Epithelial cell of umbilical artery (primary cell): ENCODE measurements at places on chromosomes 5 and 9. TPM values are rescaled to one million over a fixed set of nuclear protein-coding genes. Genes with fewer than 3 reads are reported as not detected.

The RNF183 gene
- total RNA-seq = not detected in 2 replicates

The ZNF483 gene
- 1.6 and 2.9 TPM in 2 replicates for total RNA-seq

The CCDC171 gene
- total RNA-seq = 1.6 and 1.7 TPM in 2 replicates

The PCDHGA9 gene
- 0.76 and 0.97 TPM in 2 replicates for total RNA-seq

The LIFR gene
- 48.7 and 51.5 TPM in 2 replicates for total RNA-seq

The INSL6 gene
- total RNA-seq = not detected in 2 replicates

The ROPN1L gene
- total RNA-seq = 0.30 and 0.32 TPM in 2 replicates

The BARHL1 gene
- total RNA-seq = not detected in 2 replicates

The WDR31 gene
- 0.32 and 0.46 TPM in 2 replicates for total RNA-seq

The SARDH gene
- total RNA-seq = 0.65 and 0.91 TPM in 2 replicates

The UNC5A gene
- under 0.01 and 0.30 TPM in 2 replicates for total RNA-seq

The PLCXD3 gene
- under 0.01 TPM in 1 of 2 replicates, not detected in the other for total RNA-seq

The PCDHB11 gene
- under 0.01 and 0.15 TPM in 2 replicates for total RNA-seq

The MEIKIN gene
- not detected in 2 replicates for total RNA-seq
